ENCODE measurements at places on chromosomes 11 and 22. TPM values are rescaled to one million over a fixed set of nuclear protein-coding genes. Genes with fewer than 3 reads are reported as not detected.

- no peaks in the 10 kb centered on the region for H3K27me3 ChIP-seq
- DNase-seq: peak; percentile 53
- no peaks in the 10 kb centered on the region for H3K4me1 ChIP-seq
- no peak overlapping the region for H3K27ac ChIP-seq
- H3K4me3 ChIP-seq: no peak overlapping the region
- no peaks in the 10 kb centered on the region for H3K36me3 ChIP-seq
These were observed 5.5 kb downstream of the C11orf21 start for GRCh38 chr11:2295971-2296912.

DNA sequence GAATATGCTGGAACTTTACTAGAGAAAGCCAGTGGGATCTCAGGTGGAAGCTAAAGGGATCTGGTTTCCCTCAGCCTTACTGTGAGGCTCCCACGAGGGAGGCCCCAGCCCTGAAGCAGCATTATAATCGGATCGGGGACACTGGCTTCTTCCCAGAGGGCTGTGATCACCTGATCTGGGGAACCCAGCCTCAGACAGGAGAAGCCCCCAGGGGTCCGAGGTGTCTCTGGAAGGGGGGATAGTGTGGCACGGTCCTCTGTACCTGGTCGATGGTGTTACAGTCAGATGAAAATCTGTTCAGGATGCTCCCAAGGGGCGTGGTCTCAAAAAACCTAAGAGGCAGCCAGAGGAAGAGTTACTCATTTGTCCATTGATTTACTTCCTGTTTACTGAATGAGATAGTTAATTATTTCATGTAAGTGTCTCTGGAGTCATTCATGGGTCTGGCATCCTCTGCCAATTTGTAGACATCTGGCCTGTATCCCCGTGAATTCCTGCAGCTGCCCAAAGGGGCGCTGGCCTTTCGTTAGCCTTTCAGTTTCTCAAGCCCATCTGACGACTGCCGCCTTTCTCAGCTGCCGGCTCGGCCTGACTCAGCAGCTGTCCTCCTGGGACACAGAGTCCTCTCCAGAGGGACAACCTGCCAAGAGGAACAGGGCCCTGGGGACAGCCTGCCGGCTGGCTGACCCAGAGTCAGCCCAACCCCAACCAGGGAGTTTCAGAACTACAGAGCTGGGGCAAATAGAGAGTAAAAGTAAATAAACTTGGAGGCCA lies 17.0 kb upstream of the KCNJ11 start:
- H3K4me1 ChIP-seq: peaks cover 8% of the 10 kb centered on the region
- no peaks in the 10 kb centered on the region for H3K27me3 ChIP-seq
- H3K36me3 ChIP-seq: no peaks in the 10 kb centered on the region
- no peak overlapping the region for H3K4me3 ChIP-seq
- peak; percentile 95 for DNase-seq
- peak overlapping the region; percentile 77 for H3K27ac ChIP-seq

DNA sequence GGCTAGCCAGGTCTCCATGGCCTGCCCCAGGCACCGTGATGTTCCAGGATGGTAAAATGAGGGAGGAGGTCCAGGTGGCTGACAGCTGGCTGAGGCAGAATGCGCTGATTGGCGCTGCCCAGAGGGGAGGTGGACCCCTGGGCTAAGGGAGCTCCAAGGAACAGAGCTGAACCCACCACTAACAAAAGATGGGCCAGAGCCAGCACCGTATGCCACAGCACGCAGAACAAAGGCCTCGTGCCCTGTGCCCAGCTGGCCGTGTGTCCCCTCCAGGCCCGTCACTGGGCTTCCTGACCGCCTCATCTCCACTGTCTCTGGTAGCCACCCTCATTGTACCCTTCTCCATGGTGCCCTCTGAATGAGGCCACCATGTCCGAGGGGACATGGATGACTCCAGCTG lies 19.6 kb upstream of the PRODH start:
- no peak overlapping the region for H3K27ac ChIP-seq
- no peaks in the 10 kb centered on the region for H3K27me3 ChIP-seq
- no peak overlapping the region for H3K4me3 ChIP-seq

- no peaks in the 10 kb centered on the region for H3K27me3 ChIP-seq
- H3K27ac ChIP-seq: no peak overlapping the region
- peaks cover 6% of the 10 kb centered on the region for H3K4me1 ChIP-seq
- no peaks in the 10 kb centered on the region for H3K36me3 ChIP-seq
- no peak for DNase-seq
These were observed 35.4 kb downstream of the MCHR1 start for GRCh38 chr22:40714499-40715337.

DNA sequence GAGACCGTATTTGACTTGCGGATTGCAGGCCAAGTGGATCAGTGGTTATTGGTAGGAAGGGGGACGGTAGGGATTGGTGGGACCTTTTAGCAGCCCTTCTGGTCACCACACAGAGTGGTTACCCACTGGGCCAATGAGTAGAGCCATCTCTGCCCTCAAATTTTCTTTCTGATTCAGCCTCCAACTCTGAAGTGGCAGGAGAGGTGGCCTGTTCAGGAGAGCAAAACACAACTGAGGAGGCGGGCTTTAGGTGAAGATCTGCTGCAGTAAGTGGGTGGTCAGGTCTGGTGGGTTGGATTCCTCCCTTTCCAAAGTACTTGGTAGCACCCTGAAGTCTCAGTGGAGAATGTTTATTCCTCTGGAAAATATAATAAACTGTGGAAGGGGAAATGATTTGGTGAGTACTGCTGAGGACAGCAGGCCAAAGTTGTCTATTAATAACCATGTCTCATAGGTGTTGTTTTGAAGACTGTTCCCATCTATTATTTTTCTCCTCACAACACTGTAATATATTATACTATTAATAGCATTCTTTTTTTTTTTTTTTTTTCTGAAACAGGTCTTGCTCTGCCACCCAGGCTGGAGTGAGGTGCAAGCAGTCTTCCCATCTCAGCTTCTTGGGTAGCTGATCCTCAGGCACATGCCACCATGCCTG lies 1.5 kb downstream of the MISFA start:
- no peak for DNase-seq
- no peaks in the 10 kb centered on the region for H3K36me3 ChIP-seq
- H3K4me3 ChIP-seq: no peak overlapping the region
- no peak overlapping the region for H3K27ac ChIP-seq
- no peaks in the 10 kb centered on the region for H3K4me1 ChIP-seq
- H3K27me3 ChIP-seq: no peaks in the 10 kb centered on the region

GRCh38 chr11:43360361-43361032 lies 1.8 kb downstream of the TTC17 start:
- no peak overlapping the region for H3K27ac ChIP-seq
- no peaks in the 10 kb centered on the region for H3K27me3 ChIP-seq
- H3K36me3 ChIP-seq: no peaks in the 10 kb centered on the region
- peaks cover 15% of the 10 kb centered on the region for H3K4me1 ChIP-seq
- peak overlapping the region; percentile 86 for H3K4me3 ChIP-seq

GRCh38 chr11:95700471-95700817 lies 89.1 kb downstream of the FAM76B start:
- no peak overlapping the region for H3K4me3 ChIP-seq
- no peaks in the 10 kb centered on the region for H3K4me1 ChIP-seq
- no peak for DNase-seq
- no peaks in the 10 kb centered on the region for H3K36me3 ChIP-seq

Gene DGAT2
- 15.7 TPM for total RNA-seq
